ENCODE measurements at places on chromosomes 3 and 15.

DNA sequence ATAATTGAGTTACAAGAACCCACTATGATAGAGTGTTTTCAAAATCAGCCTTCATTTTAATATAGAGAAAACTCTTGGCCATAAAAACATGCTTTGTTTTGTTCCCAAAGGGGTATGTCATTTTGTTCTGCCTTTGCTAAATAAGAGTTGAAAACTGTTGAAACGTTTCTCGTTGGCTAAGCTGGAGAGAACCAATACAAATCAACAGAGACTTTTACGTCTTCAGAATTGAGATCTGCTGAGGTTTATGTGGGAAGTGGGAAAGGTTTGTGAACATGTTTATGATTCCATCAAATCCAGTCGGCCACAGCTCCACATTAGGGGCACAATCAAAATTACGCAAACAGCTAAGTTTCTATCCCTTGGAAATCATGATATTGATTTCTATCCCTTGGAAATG, 102.0 kb downstream of the IGF2BP2 start:
- no peak for DNase-seq

GRCh38 chr3:123605789-123606234, 21.0 kb upstream of the HACD2 start:
- DNase-seq, result no peak

GRCh38 chr3:145981056-145981455, 179.9 kb downstream of the PLOD2 start:
- no peak for DNase-seq

DNA sequence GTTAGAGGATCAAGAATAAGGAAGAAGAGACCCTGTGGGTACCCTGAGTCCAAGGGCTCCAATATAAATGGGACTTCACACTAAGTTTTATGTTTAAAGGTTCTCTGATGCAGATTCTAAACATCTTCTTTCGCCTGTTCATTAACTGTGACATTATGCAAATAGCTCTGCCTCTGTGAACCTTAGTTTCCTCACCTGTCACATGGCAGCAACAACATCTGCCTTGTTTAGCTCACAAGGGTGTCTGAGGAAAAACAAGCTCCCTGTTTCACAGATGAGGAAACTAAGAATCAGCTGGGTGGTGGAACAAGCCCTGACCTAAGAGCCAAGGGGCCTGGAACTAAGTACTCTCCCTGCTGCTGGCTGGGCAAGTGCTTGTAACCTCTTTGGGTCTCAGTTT, 40.8 kb downstream of the GOLGA6L1 start:
- no peak for DNase-seq

- no peak for DNase-seq
Measured at GRCh38 chr15:73605759-73606436, 27.3 kb downstream of the NPTN start.

GRCh38 chr15:69992348-69992747, 105.4 kb downstream of the TLE3 start:
- DNase-seq, result no peak

DNA sequence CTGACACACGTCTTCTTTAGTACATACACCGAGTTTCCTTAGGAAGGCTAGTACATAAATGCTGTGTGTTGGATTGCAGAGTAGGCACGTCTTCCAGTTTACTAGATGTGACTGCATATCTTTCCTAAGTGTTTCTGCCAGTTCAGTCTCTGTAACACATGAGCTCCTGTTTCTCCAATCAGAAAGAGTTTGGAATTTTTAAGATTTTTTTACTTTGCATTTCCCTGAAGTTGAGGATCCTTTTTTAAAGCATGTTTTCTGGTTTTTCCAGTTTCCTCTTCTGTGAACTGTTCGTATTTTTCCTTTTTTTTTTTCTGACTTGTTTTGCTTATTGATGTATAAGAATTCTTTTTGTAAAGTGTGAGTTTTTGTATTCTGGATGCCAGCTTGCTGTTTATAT, 7.5 kb upstream of the POLR2M start:
- DNase-seq, result no peak

- no peak for DNase-seq
Measured at GRCh38 chr15:42672444-42672843, 64.5 kb downstream of the CDAN1 start.

DNA sequence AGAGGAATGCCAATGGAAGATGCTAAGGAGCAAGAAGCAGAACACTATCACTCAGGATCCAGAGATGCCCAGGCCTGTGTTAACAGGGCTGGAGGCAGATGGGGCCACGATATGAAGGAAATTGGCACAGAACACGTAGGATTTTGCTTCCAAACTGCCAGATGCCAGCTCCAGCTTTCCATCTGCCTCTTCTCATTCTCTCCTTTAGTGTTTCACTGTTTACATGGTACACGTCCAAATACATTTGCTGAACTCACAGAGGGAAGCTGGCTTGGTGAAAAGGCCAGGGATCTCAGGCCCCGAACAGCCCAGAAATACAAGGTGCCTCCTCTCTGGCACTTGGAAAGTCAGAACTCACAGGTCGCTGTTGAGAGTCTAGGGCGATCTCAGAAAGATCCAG, 187.0 kb downstream of the NTRK3 start:
- DNase-seq, result no peak

GRCh38 chr3:155607761-155608160, 137.1 kb downstream of the PLCH1 start:
- no peak for DNase-seq
